Urothelium cell line (cell line): ENCODE measurements at places on chromosomes 7 and 10.

DNA sequence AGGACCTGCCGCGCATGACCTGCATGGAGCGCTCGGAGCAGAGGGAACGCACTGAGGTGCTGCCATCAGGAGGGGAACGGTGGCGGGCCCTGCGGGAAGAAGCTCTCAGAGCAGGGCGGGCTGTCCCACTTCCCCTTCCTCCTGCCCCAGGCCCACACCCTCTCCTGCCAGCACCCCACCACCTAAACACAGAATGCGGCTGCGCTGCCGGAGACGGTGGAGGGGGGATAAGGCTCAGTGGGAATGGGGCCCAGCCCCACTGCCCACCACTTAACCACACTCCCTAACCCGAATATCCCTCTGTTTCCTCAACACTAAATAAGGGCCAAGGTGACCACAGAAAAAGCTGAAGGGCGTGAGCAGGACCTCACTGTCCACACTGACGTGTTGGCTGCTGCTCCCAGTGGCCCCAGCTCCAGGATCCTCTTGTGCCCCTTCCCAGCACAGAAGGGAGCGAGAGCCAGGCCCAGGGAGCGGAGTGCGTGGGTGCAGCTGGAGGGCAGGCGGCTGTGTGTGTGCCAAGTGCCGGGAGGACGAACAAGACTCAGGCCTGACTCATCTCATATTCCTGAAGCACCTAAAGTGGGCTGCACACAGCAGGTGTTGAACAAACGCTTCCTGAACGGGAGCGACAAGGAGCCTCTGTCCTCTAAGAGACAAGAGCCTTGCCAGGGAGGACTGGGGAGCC is 116.8 kb downstream of the MAD1L1 start:
- peak; percentile 97 for DNase-seq

DNA sequence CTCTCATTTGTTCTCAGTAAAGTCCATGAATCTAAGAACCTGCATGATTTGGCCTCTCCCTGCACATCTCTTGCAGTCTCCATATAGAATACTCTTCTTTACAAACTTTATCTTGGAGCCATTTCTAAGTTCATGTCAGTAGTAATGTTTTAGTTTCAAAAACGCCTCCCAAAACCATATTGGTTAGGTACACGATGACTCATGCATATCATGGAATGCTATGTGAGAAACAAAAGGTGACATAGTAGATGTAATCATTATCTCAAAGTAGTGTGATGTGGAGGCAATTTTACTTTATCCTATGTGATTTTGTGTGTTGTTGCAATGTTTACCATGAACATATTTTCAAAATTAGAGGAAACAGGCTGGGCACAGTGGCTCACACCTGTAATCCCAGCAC is 520.7 kb downstream of the KCNMA1 start:
- DNase-seq, result no peak

DNA sequence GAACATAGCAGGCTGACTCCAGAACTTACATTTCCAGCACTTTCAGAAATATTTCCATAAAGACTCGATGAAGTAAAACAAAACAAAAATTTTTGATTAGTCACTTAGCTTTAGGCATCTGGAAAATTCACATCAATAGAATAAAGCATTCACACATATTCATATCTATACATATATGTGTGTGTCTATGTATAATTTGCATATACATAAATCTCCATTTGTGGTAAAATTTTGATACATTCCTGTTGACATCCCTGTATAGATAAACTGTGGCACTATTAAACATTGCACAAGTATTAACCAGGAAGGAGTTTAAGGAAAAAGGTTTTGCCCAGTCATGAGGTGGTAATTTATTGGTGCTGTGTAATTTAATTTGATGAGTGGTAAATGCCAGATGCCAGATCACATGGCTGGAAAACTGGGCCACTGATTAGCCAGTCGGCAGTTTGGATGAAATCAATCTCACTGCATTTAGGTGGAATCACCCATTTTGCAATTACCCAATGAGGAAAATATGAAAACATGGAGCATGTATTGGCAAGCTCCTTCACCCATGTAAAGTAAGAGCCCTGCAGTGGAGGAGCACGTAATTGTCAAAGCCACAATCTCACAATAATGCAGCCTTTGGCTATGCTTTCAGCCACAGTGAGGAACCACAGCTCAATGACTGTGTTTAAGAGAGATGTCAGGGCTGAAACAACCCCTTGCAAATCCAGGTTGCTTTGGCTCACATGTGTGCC is 294.6 kb downstream of the RNLS start:
- no peak for DNase-seq

- DNase-seq, result peak; percentile 34
Measured at GRCh38 chr7:77330169-77330882, 85.8 kb downstream of the GSAP start.

- no peak for DNase-seq
Measured at GRCh38 chr7:74655768-74656440, 1.6 kb upstream of the GTF2I start.

DNA sequence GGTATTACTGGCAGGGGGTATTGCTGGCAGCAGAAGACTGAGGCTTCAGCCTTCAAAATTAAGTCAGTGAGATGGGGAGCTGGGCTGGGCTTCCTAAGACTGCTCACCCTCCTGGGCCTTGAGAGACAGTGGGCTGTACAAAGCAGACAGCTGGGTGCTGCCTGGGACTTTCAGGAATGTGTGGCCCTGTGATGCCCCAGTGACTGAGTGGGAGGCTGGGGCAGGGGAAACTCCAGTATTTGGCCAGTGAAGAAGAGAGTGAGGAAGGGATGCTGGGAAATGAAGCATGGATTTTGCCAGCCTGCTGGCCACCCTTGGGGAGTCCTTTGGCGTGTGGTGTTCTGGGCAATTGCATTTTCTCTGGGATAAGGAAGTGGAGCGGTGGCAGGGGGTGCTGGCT is 442 bp downstream of the ANKRD2 start:
- no peak for DNase-seq

DNA sequence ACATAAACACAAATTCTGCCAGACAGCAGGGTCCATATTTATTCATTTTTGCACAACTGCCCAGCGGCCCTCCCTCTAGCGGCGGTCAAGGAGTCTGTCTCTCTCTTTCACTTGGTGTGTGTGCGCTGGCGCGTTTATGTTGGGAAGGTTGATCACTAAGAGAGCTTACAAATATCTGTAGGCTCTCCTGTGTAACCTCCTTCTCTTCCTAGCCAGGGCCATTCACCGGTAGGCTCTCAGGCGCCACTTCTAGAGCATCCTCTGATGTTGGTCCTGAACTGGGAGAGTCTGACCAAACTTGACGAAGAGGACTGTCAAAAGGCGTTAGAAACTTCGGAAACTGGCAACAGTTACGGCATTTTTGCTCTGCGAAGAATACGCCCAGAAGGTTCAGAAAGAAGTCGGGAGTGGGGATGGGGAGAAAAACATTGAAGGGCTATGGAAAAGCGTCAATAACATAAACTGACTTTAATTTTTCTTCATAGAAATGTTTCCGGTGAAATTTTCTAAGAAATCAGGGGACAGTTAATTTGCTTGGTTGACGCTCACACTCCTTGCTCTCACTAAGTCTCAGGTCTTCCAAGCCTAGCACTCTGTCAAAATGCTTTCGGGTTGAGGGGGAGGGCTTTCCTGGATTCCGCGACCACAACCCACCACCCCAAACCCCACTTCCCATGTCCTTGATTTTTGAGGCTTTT is 731.1 kb downstream of the ZWINT start:
- DNase-seq, result peak; percentile 4

DNA sequence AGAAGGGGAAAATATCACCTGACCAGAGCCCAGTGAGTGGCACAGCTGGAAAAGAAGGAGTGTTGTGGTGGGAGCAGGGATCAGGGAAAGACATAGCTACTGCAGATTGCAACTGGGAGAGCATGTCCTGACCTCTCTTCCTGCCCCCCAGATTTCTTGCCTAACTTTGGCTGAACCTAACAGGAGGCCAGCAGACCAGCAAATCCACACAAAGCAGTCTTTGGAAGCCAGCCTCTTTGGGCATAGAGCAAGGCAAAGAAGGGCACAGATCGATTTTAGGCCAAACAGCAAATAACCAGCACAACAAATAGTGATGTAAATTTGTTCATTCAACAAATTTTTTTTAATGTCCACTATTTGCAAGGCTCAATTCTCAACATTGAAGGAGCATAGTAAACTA is 433.2 kb upstream of the GHITM start:
- DNase-seq, result no peak

- DNase-seq, result no peak
Measured at GRCh38 chr10:84844461-84844860, 516.1 kb downstream of the CCSER2 start.

GRCh38 chr7:36567699-36568451 is 156.4 kb downstream of the AOAH start:
- DNase-seq, result no peak

GRCh38 chr10:107831772-107832171 is 667.3 kb upstream of the SORCS1 start:
- DNase-seq, result no peak

DNA sequence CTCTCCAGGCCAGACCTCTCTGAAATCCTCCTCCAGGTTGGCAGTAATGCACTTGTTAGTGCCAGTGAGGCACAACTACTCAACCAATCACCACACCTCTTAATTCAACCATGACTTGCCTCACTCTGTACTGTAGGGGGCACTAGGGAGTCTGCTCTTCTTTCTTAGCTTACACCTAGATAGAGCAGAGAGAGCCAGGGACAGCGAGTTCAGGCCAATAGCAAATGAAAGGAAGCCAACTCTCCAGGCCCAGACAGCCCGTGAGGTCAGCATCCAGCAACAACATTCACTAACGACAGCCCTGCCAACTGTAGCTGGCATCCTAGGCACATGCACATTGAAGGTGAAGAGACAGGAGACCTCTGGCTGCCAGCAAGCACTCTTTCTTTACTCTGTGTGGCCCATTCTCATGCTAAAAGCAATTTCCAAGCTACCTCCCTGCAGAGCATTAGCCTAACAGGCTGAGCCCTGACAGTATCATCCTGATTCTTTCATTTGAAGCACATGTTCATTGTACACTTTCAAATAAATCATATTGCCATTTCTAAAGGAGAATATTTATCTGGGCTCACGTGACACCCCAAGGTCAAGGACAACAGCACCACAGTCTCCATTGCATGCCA is 136.3 kb downstream of the DPY19L1 start:
- no peak for DNase-seq

DNA sequence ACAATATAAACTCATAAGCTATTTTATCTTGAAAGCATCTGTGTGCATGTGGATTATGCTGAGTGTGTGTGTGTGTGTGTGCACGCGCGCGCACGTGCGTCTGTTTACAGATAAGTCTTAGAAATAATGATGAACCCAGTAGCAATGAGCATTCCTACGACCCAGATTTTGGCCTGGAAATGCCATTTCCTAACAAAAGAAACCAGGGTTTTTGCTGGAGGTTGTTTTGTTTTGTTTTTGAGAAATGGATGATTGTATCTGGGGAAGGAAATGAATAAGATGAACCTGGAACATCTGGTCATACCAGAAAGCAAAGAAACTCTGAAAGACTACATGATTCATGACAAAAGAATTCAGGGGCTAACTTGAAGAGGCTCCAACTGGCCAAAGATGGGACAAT is 22.1 kb upstream of the LMOD2 start:
- peak; percentile 7 for DNase-seq

DNA sequence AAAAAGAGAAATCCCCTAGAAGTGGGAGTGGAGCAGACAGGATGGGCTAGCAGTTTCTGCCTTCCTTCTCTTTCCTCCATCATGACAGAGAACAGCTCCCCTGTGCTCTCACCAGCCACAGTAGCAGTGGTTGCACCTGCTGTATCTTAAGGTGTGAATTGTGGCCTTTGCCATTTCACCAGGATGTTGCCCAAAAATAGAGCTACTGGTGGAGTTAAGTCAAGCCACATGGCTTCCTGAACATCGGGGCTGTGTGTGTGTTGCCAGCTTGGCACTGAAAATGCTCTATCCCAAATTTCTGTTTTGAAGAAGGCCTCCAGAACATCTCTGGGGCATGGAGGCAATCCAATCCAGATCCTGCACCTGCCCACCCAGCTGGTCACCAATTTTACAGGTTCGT is 348.7 kb downstream of the EXOC4 start:
- no peak for DNase-seq

DNA sequence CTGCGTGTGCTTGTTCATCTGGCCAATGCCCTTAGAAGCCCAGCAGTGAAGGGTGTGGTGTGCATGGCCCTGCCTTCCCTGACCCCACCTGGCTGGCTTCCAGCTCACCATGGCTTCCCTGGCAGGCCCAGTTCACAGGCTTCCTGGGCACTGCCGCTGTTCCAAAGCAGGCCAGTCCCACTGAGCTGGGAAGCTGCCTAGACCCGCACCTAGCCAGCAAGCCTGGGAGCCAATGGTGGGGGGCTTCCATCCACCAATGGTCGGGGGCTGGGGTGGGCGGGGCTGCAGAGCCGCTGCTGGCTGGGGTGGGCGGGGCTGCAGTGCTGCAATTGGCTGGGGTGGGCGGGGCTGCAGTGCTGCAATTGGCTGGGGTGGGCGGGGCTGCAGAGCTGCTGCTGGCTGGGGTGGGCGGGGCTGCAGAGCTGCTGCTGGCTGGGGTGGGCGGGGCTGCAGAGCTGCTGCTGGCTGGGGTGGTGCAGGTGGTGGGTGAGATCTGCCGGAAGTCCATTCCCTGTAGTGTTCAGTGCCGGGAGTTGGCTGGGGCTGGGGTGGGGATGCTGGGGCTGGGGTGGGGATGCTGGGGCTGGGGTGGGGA is 12.4 kb downstream of the CALY start:
- no peak for DNase-seq

DNA sequence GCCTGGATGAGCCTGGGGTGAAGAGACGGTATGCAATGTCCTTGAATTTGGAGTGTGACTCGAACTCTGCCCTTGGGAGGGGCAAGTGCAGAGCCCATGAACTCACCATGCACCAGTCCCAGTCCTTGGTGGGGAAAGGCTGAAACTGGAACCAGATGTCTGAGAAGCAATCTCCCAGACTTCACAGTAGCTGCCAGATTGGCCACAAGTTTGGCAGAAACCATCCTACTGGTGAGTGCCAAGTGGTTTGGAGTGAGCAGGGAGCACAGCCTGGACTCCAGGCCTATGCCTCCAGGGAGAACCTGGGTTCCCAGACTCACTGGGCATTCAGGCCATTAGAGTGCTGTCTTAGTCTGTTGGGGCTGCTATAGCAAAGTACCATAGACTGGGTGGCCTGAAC is 99.6 kb upstream of the LYZL1 start:
- DNase-seq, result no peak

DNA sequence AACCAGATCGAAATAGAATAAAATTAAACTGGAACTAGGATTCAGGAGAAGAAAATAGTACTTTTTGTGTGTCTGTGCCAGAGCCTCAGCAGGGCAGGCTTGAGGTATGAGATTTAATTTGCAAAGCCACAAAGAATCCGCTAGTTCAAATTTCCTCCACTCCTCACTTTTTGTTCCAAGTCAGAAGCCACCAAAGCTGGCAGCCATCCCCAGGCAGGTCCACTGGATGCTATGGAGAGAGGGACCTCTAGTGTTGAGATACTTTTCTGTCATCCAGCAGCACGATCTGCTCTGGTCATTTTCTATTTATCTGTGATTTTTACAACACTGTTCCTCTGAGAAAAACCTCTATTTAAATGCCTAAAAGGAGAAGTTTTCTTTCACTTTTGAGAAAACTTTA is 147.9 kb upstream of the FRMD4A start:
- peak; percentile 72 for DNase-seq

DNA sequence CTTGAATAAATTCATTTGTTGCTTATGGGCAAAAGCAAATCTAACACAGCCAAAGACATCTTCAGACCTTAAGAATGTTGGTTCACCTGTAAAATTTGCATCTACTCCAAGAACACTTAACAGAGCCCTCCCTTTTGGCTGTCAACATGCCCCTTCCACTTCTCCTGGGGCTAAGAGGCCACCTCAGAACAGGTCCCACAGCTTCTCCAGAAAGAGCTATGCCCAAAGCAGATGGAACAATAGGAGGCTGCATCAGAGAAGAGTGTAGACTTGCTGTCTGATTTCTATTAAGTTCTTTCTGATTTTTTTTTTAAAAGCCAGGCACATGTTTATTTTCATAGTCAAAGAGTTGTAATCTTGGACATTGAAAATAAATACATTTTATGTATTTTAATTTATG is 26.1 kb upstream of the TRIL start:
- DNase-seq, result no peak
